NCI-H1105 (cell line): ENCODE measurements at places on chromosomes 12 and 14.

DNA sequence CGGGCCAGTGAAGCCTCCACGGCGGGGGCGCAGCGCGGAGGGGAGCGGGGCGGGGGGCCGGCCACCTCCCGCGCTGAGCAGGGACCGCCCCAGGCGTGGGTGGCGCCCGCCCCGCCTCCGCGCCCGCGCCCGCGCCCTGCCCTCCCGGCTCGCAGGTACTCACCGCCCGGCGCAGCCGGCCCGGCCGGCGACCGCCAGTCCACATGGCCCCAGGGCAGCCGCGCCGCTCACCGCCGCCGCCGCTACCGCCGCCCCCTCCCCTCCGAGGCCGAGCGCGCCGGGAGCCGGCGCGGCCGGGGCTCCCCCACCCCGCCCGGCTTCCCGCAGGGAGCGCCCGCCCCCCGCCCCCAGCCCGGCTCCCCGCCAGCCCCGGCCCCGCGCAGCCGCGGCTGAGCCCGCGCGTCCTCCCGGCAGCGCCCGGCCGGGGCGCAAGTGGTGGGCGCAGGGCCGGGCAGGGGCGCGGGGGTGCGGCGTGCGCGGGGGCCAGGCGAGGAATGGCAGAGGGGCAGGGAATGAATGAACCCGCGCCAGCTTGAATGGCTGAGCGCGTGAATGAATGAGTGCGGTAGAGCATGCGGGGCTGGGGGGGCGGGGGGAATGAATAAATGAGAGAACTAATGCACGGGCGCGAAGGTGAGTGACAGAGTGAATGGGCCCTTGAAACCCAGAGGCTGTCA, at the start of gene BEGAIN:
Gene BEGAIN (minus strand): TSS at position 332 of the 677 bp plus-strand sequence. CDS start 127 bp downstream, at position 205.
- DNase-seq: no peak

- DNase-seq: peak; percentile 64
Measured at GRCh38 chr12:122097927-122098756, 19.6 kb downstream of the MLXIP start.

DNA sequence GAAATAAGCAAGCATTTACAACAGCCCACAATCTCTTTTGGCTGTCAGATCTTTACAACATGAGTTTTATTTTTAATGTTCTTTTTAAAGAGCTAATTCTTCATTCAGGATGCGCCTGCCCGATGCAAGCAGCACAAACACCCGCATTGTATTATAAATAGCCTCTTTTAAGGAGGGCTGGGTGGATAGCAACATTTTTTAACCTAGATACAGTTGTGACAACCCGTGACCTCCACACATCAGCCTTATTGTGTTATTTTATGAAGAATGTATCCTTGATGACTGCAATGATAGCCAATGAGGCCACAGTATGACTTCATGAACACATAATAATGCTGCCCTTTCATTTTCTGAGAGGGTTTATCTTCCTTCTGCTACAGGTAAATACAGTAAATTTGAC, 173.7 kb downstream of the FOXN3 start:
- DNase-seq: no peak

- no peak for DNase-seq
Measured at GRCh38 chr14:104706733-104707607, 17.1 kb upstream of the ADSS1 start.

DNA sequence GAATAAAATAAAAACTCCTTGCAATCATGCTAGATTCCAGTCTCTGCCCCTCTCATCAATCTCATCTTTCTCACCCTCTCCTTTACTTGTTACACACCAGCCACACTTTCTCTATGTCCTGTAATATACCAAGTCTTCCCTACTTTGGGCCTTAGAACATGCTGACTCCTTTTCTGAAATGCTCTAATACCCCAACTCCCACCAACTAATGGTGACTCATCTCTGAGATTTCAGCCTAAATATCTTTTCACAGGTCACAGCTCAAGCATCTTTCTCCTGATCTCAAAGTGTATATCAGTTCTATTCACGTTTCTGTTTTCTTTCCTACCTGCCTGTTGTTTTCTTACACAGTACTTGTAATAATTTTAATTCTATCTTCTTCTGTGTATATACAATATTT, 378.9 kb upstream of the PRICKLE1 start:
- DNase-seq: no peak

DNA sequence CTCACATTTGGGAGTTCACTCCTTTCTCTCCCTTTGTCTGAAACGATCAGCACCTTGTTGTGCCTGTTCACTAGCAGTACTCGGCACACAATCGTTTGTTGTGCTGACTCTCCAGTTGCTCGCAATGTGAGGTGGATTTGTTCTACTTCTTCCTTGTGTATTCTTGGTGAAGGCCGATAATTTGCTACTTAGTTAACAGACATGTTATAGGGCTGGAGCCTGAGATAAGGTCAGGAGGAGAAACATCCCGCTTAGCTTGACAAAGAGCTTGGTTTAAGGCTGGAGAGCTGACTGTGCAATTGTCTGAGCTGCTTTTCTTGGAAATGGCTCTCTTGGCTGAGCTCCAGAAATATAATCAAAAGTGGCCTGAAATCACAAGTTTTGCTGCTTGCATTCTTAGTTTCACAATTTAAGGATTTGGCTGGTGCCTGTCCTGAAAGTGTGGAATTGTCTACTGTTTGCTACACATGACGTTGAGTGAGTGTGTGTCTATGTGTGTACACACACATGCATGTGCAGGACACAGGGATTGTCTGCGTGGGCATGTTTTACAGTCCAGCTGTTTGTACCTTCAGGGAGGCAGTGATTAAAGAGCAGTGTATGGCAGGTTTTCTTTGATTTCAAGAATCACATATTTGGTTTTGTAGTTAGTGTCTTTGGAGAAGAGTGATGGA, 77.7 kb downstream of the ARF6 start:
- DNase-seq: peak; percentile 21

DNA sequence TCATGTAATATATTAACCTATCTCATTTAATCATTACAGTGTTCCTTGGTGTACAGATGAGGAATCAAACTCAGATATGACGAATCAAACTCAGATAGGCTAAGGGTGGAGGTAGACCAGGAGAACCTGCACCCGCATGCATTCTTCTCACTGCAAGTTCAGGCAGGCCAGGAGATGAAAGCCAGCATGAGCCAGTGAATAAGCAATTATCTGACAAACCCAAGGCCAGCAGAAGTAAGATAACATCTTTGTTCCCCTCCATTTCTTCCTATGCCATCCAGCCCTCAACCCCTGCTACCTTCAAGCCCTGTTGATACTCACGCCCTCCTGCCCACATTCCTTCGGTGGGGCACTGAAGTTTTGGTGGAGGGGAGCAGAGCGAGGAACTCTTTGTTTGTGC, 152.2 kb downstream of the ETV6 start:
- DNase-seq: no peak

DNA sequence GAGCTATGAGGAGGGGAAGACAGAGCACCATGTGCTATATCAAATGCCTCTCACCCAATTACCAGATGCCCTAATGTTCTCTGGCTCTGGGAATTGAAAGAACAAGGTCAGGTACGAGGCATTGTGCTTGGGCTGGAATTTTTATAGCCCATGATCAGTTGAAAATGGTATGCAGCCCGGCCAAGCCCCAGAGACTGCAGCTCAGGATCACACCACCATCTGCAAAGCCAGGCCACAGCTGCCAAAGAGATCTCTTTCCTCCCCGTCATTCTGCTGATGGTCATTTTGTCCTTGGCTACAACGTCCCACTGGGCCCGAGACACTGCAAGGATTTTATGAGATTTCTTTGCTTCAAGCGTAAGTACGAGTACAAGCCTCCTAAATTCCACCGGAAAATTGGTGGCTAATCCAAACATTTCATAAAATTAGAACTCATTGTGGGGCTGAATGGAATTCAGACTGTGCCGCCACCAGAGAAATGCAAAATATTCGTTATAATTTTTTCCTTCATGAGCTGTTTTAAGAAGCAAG, 15.1 kb downstream of the NUAK1 start:
- no peak for DNase-seq

- no peak for DNase-seq
Measured at GRCh38 chr12:119373001-119373400, 38.5 kb downstream of the CCDC60 start.

DNA sequence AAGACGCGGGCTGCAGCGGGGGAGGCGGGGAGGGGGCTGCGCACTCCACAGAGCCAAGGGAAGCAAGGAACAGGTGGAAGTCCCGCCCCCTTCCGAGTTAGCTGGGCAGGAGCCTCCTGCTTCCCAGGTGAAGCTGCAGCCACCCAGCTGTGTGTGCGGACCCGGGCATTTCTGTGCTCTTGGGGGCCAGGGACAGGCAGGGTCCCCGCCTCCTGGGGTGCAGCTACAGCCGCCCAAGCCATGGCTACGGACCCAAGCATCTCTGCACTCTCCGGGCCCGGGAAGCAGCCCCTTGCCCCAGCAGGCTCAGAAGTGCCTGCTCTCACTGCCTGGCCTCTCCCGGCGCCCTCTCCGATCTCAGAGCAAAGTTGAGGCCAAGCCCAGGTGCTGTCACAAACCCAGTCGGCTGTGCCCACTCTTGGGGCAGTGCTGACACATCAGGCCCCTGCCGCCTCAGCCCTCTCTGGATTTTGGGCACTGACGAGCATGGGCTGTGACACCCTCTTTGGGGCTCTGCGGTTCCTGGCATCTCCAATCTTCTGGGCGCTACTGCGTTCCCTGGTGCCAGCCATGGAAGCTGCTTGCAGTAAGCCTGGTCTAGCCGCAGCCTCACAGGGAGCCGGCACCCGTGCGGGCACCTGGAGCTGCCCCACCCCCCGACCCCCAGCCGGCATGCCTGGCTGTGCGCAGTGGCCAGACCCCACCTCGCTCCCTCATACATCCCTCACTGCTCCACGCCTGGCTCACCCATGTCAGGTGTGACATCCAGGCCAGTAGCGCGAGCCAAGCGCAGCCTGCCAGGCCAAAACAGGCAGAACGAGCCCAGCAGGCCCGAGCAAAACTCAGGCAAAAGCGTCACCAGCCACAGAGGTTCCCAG, 8.5 kb upstream of the MGAT4C start:
- peak; percentile 76 for DNase-seq

DNA sequence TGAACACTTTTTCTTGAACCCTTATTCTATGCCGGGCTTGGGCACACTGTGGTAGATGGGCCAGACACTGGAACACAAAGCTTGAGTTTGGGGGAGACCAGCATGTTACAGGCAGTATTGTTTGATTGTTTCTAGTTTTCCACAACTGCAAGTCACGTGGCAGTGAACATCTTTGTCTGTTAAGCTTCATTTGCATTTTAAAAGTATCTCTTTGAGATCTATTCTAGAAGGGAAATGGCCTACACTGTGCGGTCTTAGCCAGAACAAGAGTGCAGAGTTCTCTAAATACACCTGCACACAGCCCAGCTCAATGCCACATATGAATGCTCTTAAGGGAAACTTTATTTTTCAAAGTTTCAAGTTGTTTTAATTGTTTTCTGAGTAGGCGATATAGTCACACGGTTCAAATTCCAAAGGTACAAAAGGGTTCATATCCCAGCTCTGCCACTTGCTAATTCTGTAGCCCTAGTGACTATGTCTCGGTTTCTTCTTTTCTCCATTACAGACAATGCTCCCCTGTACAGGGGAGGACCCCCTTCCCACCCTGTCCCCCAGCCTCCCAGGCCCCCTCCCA, 24.9 kb downstream of the RIN3 start:
- no peak for DNase-seq

- no peak for DNase-seq
Measured at GRCh38 chr12:113310489-113310888, 24.4 kb downstream of the SLC8B1 start.

- no peak for DNase-seq
Measured at GRCh38 chr14:50086321-50086711, 30.1 kb downstream of the VCPKMT start.

DNA sequence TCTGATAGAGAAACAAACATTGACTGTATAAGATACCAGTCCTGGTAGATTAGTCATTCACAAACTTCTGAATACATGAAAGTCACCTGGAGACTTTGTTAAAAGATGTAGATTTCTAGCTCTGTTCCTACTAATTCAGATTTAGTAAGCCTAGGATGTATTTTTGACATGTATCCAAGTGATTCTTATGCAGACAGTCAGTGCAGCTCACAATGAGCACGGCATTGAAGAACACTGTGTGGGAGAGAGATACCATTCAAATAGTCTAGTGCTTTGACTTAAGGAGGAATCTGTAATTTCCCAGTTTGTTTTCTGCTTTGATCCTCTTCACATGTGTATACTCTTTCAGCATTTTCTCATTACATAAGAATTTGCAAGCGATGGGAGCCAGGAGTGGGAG, 68.7 kb upstream of the STXBP6 start:
- no peak for DNase-seq

DNA sequence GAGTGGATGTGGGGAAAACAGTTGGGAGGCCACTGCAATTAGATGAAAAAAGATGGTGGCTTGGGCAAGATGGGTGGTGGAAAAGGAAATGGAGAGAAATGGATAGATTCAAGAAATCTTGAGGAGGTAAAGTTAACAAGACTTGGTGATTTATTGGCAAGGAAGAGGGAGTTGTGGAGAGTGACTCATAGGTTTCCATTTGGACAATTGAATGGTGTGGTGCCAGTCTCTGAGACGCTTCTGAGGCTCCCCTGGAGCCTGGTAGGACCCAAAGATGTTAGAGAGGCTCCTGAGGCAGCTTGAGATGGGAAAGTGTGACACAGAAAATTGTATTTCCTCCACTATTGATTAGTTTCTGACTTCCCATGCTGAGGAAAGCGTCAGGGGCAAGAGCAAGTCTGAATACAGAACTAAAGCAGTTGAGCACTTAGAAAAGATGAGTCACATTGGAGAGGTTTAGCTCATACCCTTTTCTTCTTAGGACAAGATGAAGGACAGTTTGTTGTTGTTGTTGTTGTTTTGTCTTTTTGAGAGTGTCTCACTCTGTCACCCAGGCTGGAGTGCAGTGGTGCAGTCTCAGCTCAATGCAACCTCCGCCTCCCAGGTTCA, 4.5 kb downstream of the PRPF40B start:
- no peak for DNase-seq
